Sigmoid colon (tissue), 7 donors: ENCODE measurements at places on chromosomes 4 and X. TPM values are rescaled to one million over a fixed set of nuclear protein-coding genes. Genes with fewer than 3 reads are reported as not detected.
A peak's percentile ranks its signal among the peaks of the same experiment; 100 is the strongest.

DNA sequence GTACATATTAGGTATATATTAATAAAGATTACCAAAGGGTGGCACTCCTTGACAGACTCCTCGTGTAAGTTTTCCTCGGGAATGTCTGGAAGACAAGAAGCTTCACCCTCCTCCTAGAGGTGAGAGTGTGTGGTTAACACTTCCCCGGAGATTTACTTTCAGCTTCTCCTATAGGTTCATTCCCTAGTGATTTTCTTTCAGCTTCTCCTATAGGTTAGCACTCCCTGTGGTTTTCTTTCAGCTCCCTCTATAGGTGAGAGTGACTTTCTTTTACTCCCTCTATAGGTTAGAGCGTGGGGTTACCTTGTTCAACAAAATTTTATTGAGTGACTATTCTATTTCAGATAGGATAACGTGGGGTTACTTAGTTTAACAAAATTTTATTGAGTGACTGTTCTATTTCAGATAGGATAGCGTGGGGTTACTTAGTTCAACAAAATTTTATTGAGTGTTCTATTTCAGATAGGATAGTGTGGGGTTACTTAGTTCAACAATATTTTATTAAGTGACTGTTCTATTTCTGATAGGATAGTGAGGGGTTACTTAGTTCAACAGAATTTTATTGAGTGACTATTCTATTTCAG is 106.0 kb upstream of the PLAC1 start:
- H3K27me3 ChIP-seq: no peaks in the 10 kb centered on the region
- H3K36me3 ChIP-seq: no peaks in the 10 kb centered on the region
- H3K4me3 ChIP-seq: no peak overlapping the region
- no peak overlapping the region for H3K27ac ChIP-seq

The ARSJ gene
- total RNA-seq: 7.2 TPM

DNA sequence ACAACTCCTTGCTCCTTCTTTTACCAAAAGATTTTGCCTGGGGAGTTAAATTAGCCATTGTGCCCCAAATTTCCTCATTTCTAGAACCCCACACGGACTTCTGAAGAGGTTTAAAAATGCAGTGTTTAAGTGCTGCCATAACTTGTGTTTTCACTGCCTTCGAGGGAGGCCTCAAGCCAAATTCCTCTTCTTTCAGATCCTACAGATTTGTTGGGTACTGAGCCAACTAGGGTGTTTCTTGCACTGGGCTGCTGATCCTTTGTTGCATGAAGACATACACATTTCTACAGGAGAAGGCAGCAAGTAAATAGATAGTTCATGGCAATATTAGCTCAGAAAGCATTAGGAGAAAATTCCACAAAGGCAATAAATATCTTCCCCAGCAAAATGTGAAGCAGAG is 43.8 kb downstream of the GLRA2 start:
- no peaks in the 10 kb centered on the region for H3K4me1 ChIP-seq
- H3K27me3 ChIP-seq: no peaks in the 10 kb centered on the region
- no peak overlapping the region for H3K27ac ChIP-seq
- H3K4me3 ChIP-seq: no peak overlapping the region
- DNase-seq: no peak

- H3K4me1 ChIP-seq: no peaks in the 10 kb centered on the region
- H3K4me3 ChIP-seq: no peak overlapping the region
- no peak for DNase-seq
- no peaks in the 10 kb centered on the region for H3K27me3 ChIP-seq
- no peaks in the 10 kb centered on the region for H3K36me3 ChIP-seq
Measured at GRCh38 chrX:126799059-126799458, 20.5 kb upstream of the PRR32 start.

DNA sequence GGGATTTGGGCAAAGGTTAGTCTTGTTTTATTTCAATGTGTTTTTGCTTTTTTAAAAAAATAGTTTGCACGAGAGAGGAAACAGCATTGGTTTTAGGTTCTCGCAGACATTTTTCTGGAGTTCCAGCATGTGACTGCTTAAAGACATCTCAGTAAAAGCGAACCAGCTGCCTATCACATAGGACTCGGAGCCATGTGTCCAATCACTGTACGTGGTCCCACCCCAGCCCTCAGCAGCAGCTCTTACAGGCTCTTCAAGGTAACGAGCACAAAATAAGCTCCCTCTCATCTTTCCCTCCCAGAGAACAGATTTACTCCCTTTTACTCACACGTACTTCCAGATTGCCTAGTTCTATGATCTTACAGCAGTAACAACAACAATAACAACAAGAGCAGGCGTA is 68.7 kb downstream of the MCF2 start:
- H3K4me3 ChIP-seq: no peak overlapping the region
- H3K4me1 ChIP-seq: no peaks in the 10 kb centered on the region
- no peak overlapping the region for H3K27ac ChIP-seq
- DNase-seq: no peak
- no peaks in the 10 kb centered on the region for H3K27me3 ChIP-seq

The ALB gene
- total RNA-seq: not detected

DNA sequence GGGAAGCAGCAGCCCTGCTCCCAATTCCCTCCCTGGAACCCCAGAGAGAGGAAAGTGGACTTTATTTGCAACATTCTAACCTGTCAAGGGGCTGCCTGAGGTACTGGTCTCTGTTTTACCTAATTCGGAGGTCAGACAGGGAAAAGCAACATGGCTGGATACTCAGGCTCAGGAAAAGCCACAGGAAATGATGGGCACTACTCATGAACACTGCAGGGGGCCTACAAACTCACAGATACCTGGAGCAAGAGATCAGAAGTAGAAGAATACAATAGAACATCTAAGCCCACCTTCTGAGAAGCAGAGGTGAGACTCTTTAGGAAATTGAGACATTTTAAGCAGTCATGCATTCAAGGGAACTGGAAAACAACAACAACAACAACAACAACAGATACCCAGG is 15.4 kb upstream of the CSTF2 start:
- H3K4me3 ChIP-seq: no peak overlapping the region
- no peak for DNase-seq
- no peaks in the 10 kb centered on the region for H3K27me3 ChIP-seq
- no peak overlapping the region for H3K27ac ChIP-seq

The SMPX gene
- 111 TPM for total RNA-seq

The TMEM150C gene
- total RNA-seq: 13.6 TPM

DNA sequence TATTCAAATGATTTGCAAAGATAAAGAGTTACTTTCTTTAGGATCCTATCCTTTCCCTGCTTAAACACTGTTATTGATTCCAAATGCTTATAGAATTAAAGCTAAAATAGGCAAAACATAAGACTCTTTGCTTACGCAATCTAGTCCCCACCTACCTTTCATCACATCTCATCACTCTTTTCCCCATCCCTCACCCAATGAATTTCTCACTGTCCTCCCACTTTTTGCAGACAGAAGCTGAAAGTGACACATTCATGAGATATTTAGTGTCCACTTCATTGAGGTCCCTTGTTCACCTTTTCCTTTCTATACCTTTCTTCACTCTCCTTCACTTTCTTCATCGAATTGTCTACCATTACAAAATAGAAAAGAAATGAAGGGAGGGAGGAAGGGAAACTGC is 424 bp downstream of the SATL1 start:
- H3K27ac ChIP-seq: no peak overlapping the region
- no peaks in the 10 kb centered on the region for H3K4me1 ChIP-seq
- H3K27me3 ChIP-seq: no peaks in the 10 kb centered on the region
- H3K4me3 ChIP-seq: peak overlapping the region; percentile 59

DNA sequence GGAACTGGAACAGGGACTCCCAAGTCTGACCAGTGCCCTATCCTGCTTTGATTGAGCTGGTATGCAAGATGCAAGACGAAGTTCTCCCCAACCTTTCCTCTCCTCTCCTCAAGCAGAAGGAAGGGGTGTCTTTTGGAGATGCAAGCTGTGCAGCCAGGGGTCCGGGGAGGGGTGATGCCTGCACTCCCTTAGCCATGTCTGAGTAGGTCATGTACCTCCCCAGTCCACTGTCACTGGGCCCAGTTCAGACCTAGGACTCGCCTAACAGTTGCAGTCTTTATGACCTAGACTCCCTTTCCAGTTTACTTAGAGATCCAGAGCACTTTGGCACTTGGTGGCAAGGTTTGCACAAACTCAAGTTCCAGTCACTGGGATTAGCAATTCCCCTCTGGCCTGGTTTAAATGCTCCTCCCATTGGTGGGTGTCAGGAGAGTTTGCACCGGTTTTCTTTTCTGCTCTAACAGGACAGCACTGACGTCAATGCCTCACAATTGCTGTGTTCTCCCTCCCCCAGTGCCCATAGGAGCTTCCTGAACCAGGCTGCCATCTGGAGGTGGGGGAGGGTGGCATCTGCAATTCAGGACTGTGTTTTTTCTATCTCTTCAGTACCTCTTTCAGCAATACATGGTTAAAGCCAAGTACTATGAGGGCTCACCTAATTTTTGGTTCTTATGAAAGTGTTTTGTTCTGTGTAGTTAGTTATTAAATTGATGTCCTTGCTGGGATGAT is 782.2 kb downstream of the ARAP2 start:
- no peak for DNase-seq
- no peaks in the 10 kb centered on the region for H3K4me1 ChIP-seq
- no peaks in the 10 kb centered on the region for H3K36me3 ChIP-seq

DNA sequence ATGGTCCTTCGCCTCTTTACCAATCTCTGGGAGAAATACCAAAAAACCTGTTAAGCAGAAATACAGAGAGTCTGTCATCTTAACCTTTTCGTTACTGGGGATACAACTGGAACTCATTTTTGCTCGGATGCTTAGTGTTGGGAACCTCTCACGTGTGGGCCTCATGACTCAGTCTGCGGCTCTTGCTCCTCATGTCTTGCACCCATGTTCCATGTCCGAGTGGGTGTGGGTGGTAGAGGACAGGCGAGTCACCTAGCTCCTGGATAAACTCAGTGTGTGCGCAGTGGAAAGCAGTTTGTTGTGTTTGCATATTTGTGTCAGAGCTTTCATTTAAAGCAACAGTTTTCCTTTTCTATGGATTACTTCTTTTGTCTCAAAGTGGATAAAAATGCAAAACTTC is 70.6 kb downstream of the TNIP2 start:
- DNase-seq: no peak
- no peaks in the 10 kb centered on the region for H3K27me3 ChIP-seq
- H3K36me3 ChIP-seq: peaks cover 15% of the 10 kb centered on the region
- H3K27ac ChIP-seq: no peak overlapping the region
- H3K4me1 ChIP-seq: no peaks in the 10 kb centered on the region

The DAPP1 gene
- total RNA-seq: 2.0 TPM

DNA sequence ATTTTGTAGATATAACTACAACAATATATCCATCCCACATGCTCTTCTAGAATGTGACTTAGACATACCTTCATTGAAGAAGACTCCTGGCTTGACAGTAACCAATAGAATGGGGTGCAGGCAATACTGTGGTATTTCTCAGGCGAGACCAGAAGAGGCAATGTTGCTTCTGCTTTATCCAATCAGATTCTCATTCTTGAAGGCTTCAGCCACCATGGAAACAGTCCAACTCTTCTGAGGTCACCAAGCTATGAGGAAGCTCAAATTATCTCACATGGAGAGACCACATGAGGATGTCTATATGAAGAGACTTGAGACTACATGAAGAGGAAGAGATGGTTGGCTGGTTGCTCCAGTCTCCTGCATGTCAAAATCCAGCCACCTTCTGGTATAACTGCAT is 469.9 kb downstream of the PCDH10 start:
- H3K36me3 ChIP-seq: no peaks in the 10 kb centered on the region
- H3K4me1 ChIP-seq: no peaks in the 10 kb centered on the region
- H3K27ac ChIP-seq: no peak overlapping the region

DNA sequence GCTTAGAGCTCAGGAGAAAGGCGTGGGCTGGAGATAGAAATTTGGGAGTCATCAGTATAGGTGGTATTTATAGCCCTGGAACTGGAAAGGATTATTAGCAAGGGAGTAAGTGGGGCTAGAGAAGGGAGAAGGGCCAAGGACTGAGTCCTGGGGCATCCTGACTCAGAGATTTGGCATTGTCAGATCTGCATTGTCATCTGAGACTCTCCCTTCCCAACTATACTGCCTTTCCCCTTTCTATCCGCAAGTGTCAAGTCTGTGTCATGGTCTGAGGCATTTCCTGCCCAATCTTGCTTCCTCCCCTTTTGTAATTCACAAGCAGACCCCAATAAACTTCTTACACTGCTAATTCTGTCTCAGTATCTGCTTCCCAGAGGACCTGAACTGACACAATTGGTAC is 24.4 kb upstream of the SLC25A43 start:
- H3K36me3 ChIP-seq: no peaks in the 10 kb centered on the region
- no peak overlapping the region for H3K4me3 ChIP-seq
- no peaks in the 10 kb centered on the region for H3K27me3 ChIP-seq
- H3K4me1 ChIP-seq: no peaks in the 10 kb centered on the region

DNA sequence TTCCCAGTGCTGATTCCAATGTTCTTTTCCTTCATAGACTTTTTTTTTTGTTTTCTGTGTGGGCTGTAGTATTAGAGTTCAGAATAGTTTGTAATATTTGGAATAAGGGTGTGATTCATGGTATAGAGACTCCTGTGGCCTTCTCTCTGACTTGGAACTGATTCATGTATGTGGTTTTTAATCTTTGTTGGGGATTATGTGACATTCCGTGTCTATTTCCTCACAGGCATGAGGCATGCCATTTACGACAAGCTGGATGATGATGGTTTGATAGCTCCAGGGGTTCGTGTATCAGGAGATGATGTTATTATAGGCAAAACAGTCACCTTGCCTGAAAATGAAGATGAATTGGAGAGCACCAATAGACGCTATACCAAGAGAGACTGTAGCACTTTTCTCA is 44.4 kb downstream of the POLR2B start:
- no peaks in the 10 kb centered on the region for H3K27me3 ChIP-seq
- no peak for DNase-seq
- H3K4me1 ChIP-seq: peaks cover 2% of the 10 kb centered on the region
- H3K27ac ChIP-seq: no peak overlapping the region
- no peak overlapping the region for H3K4me3 ChIP-seq
- peaks cover 49% of the 10 kb centered on the region for H3K36me3 ChIP-seq

The PSAPL1 gene
- not detected for total RNA-seq
